ENCODE measurements at places on chromosomes 12 and 14. TPM values are rescaled to one million over a fixed set of nuclear protein-coding genes. Genes with fewer than 3 reads are reported as not detected.

DNA sequence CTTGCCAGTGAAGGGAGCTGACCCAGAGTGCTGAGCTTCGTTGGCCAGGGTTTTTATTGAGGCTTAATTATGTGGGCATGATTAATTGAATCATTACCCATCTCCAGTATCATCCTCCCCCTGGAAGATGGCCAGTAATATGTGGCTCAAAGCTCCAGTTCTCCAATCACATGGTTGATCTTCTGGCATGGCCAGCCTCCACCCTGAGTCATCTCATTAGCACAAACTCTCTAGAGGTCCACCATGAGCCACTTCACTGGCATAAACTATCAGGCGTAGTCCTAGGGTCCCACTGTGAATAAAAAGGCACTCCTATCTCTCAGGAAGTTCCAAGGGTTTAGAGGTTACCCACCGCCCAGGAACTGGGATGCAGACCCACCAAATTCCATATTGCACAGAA lies 135.0 kb downstream of the ANO6 start:
- H3K4me3 ChIP-seq = no peak overlapping the region
- H3K27me3 ChIP-seq = no peaks in the 10 kb centered on the region
- no peak for DNase-seq

The SLCO1C1 gene
- not detected for total RNA-seq

DNA sequence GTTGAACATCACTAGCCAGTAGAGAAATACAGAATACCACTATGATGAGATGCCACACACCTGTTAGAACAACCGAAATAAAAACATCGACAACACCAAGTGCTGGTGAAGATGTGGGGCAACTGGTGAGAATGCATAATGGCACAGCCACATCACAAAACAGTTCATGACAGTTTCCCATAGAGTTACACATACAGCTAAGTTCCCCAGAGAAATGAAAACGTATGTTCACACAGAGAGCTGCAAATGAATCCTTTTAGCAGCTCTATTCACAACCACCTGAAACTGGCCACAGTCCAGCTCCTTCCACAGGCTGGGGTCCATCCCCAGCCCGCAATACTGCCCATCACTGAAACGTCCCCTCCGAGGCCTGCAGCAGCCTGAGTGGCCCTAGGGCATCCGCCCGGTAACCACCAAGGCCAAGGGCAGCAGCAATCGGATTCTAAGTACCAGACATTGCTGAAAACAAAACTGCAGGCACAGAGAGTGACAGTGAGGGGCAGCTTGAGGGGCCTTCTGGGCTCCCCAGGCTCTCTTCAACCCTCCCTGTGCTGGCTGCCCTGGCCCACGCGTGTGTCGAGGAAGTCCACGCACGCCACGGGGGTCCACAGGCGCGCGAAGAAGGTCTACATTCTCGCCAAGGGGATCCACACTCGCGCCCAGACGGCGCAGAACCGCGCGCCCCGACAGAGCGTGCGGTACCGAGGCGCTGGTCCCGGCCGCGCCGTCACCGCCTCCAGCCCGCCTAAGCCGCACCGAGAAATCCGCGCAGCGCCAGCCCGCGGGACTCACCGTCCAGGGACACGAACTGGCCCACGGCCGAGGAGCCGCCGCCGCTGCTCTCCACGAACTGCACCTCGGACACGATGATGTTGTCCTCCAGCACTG lies 903 bp downstream of the BRF1 start:
- peaks cover 35% of the 10 kb centered on the region for H3K4me1 ChIP-seq
- peak overlapping the region; percentile 84 for H3K4me3 ChIP-seq
- peaks cover 9% of the 10 kb centered on the region for H3K36me3 ChIP-seq
- H3K27ac ChIP-seq = peak overlapping the region; percentile 85
- peak; percentile 53 for DNase-seq

GRCh38 chr14:31297701-31298344 lies 90.2 kb upstream of the HECTD1 start:
- no peaks in the 10 kb centered on the region for H3K27me3 ChIP-seq
- DNase-seq = no peak
- no peaks in the 10 kb centered on the region for H3K4me1 ChIP-seq

The TBC1D30 gene
- total RNA-seq = 0.47 TPM

The SLC6A15 gene
- total RNA-seq = not detected

DNA sequence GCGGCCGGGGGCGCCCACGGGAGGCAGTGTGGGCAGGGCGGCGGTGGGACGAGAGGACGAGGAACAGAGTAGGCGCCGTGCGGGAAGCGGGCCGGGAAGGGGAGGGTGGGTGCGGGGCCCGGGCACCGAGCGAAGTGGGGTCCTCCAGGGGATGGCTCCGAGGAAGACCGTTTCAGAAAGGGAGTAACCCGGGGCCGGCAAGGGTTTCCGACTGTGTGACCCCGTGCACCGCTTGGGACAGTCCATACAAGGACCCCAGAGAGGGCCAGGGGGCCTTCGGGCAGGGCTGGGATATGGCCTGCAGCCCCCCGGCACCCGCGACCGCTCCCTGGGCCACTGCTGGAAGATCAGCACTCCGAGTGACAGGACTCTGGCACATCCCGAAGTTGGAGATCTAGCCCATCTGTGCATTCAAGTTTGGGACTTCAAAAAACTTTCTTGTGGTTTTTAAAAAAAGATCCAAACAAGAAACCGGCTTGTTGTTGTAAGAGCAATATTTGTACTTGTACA lies 448 bp downstream of the TSPAN9 start:
- no peak overlapping the region for H3K27ac ChIP-seq
- H3K4me3 ChIP-seq = peak overlapping the region; percentile 38
- peaks cover 26% of the 10 kb centered on the region for H3K27me3 ChIP-seq
- DNase-seq = no peak
